Ascending aorta (tissue), 2 donors: ENCODE measurements at places on chromosomes 7 and 10. TPM values are rescaled to one million over a fixed set of nuclear protein-coding genes. Genes with fewer than 3 reads are reported as not detected.

Gene MEOX2
- 35.0 TPM for total RNA-seq

GRCh38 chr10:22531008-22531407, 183.4 kb downstream of the PIP4K2A start:
- H3K27me3 ChIP-seq = no peaks in the 10 kb centered on the region
- H3K27ac ChIP-seq = no peak overlapping the region
- H3K4me3 ChIP-seq = no peak overlapping the region
- H3K36me3 ChIP-seq = no peaks in the 10 kb centered on the region

DNA sequence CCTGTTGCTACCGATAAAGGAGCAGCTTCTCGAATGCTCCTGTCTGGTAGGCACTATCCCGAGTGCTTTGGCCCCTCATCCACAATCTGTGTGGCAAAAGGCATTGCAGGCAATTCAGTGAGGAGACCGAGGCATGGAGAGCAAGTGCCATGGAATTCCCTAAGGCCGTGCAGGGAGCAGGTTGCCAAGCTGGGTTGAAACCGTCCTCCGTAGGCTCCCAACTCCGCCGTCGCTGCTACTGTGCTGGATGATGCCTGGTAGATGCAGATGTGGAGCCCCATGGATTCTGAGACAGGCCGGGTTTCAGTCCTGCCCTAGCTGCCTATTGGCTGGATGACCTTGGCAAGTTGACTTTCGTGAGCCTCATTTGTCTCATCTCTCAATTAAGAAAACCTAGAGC, 85.3 kb downstream of the EGFR start:
- no peak for DNase-seq
- peaks cover 4% of the 10 kb centered on the region for H3K4me1 ChIP-seq
- H3K36me3 ChIP-seq = no peaks in the 10 kb centered on the region
- no peaks in the 10 kb centered on the region for H3K27me3 ChIP-seq

Gene WDR86
- 4.0 TPM for total RNA-seq
